ENCODE measurements at places on chromosomes 12 and 14.

GRCh38 chr14:69648480-69649451 lies 37.4 kb downstream of the SUSD6 start:
- DNase-seq = no peak

DNA sequence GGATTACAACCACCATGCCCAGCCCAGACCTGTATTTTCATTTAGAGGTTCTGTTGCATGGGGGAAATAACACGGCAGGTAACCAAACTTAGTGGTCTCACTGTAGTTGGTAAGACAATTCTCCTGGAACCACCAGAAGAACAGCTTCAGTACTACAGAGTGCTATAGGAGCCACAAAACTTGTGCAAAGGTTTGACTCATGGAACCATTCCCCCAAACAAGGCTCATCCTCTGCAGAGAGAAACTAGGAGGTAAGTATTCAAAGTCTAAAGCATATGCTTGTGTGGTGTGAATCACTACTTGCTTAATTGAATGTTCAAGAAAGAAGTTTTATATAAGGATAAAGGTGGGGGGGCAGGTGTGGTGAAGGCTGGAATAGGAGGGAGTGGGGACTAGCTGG lies 58.7 kb downstream of the GNS start:
- no peak for DNase-seq

DNA sequence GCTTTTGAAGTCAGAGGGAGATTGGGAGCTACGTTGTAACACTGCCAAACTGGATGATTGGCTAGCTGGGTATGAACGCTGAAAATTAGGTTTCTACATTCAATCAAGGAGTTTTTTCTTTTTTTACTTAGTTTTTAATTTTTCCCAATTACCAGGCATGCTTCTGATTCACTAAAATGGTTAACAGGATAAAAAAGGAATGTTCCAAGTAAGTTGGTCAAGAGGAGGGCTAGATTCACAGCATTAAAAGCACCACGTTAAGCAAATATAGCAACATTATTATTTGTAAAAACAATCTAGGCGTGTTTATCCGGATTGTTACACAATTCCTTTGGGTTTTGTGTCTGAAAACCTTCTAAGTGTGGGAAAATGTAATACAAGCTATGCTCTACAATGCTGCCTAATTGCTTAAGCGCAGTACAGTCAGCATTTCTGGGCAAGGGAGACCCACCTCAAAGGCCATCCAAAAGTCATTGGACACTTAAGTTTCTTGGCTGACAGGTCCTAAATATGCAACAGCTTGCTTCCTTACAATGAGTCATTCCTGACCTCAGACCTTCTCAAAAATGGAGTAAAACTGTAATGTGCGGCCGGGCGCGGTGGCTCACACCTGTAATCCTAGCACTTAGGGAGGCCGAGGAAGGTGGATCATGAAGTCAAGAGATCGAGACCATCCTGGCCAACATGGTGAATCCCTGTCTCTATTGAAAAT lies 1.2 kb downstream of the RPLP0 start:
- peak; percentile 52 for DNase-seq

- no peak for DNase-seq
Measured at GRCh38 chr14:67806246-67806645, 10.1 kb downstream of the ZFYVE26 start.

DNA sequence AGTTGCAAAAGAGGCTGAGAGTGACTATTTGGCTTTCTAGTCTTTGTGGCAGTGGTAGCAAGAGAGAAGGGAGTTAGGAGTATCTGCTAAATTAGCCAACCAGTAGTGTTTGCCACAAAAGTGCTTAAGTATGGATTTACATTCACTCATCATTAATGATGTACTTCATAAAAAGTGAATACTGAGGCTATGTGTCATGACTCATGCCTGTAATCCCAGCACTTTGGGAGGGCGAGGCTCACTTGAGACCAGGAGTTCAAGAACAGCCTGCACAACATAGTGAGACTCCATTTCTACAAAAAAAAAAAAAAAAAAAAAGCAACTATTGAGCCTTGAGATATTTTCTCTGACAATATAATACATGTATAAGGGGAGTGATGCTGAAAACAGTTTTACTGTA lies 36.8 kb downstream of the CCDC177 start:
- no peak for DNase-seq

GRCh38 chr12:117011988-117012805 lies 87.0 kb downstream of the TESC start:
- no peak for DNase-seq

- DNase-seq = no peak
Measured at GRCh38 chr12:108400481-108400880, 61.4 kb upstream of the CMKLR1 start.

- DNase-seq = no peak
Measured at GRCh38 chr12:117165342-117165741, 24.9 kb downstream of the FBXO21 start.

DNA sequence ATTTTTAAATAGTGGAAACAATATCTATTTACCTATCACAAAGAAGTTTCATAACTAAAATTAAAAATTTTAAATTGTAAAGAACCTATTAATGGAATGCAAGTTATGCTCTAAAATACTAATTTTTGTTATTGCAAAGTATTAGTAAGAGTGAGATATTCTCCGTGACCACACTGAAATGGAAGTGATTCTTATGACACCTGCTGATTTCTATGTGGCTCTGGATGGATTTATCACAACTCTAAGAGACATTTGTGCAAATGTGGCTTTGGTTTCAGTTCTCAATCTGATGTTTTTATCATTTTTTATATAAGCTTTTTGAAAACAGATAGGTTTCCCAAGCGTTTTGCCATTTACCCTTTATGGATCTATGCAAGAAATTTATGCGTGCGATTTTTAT lies 497.8 kb downstream of the NAV3 start:
- no peak for DNase-seq

GRCh38 chr12:69868695-69869094 lies 43.7 kb downstream of the MYRFL start:
- DNase-seq = no peak

GRCh38 chr12:124464062-124464461 lies 103.3 kb downstream of the NCOR2 start:
- no peak for DNase-seq

- no peak for DNase-seq
Measured at GRCh38 chr14:104660597-104660996, 28.8 kb upstream of the INF2 start.

DNA sequence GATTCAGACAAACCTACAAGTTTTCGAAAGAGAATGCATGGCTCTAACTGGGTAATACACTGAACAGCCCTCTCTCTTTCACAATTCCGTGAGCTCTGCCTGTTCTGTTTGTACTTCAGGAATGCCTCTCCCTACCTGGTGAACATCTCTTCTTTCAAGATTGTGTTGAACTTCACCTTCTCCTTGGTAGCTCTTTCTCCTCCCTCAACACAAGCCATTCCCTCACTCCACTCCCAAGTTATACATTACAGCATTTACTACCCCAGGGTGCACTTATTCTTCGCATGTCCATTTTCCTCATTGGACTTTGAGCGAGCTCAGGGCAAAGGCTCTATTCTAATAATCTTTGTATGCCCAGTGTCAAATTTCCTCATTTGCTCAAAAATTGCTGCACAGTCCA lies 28.3 kb downstream of the NRDE2 start:
- no peak for DNase-seq

- no peak for DNase-seq
Measured at GRCh38 chr14:97376310-97376709, 579.1 kb downstream of the VRK1 start.

GRCh38 chr12:119964123-119964522 lies 24.9 kb upstream of the BICDL1 start:
- no peak for DNase-seq

DNA sequence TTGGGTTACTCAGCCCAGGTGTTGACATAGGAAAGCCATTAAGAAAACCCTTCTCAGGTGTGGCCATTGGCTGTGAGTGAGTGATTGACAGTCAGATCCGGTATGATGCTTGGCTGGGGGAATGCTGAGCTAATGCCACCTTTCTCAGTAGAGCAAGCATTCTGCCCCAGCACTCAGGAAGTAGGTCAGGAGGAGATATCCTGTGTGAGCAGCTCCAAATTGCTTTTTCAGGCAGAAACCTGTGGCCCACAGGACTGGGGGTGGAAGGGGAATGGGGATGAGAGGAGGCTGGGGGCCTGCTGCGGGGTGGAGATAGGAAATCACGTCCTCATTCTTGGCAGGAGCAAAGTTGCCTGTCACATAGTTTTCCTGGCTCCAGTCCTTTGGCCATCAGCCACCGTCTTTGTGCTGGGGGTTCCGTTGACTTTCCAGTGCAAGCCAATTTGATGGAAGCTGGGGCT lies 55.7 kb downstream of the NINJ2 start:
- DNase-seq = no peak

DNA sequence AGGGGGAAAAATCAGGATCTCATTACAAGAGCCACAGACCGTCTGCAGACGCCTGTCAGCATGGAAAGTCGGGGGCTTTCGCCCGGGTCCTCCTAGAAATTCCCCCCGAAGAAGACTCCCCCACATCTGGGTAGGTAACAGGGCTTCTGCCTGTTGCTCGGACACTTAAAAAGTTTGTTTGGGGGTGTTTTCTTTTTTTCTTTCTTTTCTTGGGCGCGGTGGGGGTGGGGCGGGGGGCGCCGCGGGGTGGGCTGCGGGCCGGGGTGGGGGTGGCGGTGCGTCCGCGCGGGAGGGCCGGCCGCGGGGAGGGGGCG lies 358 bp downstream of the ELK3 start:
- DNase-seq = no peak

GRCh38 chr12:102427543-102427941 lies 52.8 kb downstream of the IGF1 start:
- DNase-seq = no peak

- no peak for DNase-seq
Measured at GRCh38 chr14:22502551-22502950, 86.5 kb downstream of the DAD1 start.

GRCh38 chr12:39872425-39872824 lies 233.5 kb downstream of the SLC2A13 start:
- no peak for DNase-seq

DNA sequence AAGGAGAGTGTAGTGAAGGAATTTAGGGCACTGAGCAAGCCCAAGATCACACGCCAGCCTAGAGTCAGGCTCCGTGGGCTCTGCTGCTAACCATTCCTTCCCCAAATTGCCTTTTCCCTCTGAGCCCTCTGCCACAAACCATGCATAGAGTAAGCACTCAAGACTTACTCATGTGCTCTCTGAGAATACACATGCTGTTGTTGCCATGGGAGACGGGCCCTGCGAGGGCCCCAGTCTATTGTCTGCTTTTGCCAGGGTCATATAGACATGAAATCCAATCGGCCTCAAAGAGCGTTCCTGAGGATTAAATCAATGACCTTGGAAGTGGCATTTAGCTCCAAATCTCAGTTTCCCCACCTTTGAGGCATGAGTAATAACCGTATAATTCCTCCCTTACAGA lies 48.7 kb upstream of the WSCD2 start:
- no peak for DNase-seq

DNA sequence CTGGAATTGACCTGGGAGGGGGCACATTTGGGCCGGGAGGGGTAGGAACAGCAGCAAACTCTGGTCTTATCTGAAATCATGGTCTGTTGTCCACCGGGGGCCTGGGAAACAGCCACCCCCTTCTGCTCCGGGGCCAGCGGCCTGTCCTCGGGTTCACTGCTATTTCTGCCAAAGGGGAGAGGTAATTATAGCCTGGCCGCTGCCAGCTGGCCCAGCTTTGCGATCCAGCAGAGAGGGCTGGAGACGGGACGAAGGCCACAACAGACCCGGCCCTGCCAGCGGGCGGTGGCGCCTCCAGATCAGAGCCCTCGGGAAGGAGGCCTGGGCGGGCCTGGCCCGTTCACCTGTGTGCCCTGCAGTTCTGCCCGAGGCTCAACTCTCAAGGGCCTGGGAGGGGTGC lies at the start of gene C14orf180:
TSS of gene C14orf180 (plus strand) at position 258 of the 400 bp plus-strand sequence. CDS start 6,667 bp downstream, outside the sequence.
- no peak for DNase-seq

GRCh38 chr12:113684908-113685782 lies 213.5 kb upstream of the LHX5 start:
- DNase-seq = no peak

DNA sequence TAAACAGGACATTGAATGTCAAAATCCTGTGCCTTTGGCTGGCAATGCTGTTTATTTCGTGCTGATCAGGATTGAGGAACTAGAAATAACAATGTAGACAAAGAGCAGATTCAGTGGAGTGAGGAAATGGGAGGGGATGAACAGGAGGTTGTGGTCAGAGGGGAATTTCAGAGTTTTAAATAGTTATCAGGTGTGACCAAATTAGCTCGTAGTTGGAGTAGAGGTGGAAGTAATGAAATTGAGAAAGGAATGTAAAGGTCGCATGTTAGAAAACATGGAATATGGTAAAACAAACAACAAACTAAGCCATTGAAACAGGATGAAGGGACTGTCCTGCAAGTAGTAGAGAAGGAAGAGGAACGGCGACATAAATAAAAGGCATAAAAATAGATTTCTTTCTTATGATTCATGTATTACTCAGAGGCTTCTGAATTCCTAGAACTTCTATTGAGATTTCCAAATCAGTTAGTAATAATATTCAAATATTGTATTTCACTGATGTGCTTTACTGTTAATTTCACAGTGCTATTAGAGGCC lies 9.5 kb upstream of the SAV1 start:
- peak; percentile 80 for DNase-seq

Data from LoVo (cell line).